ENCODE measurements at places on chromosomes 2 and 18.

DNA sequence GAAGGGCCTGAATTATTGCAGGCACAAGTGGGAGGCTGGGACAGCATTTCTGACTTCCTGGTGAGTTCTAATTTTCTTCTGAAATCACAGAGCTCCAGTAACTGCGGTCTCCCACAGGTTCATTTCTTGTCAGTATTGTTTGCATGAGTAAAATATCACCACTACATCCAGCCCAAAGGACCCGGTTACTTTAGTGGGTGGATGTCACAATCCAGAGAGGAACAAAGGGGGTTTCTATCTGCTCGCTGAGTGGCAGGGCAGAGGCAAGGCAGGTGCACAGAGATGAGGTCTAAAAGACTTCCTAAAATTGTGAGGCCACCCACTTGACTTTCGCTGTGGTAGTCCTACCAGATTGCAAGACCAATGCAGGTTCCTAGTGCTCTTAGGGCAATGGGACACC lies 800.4 kb upstream of the ID2 start:
- DNase-seq, result no peak

GRCh38 chr2:121309801-121310200 lies 24.8 kb upstream of the TFCP2L1 start:
- peak; percentile 81 for DNase-seq

DNA sequence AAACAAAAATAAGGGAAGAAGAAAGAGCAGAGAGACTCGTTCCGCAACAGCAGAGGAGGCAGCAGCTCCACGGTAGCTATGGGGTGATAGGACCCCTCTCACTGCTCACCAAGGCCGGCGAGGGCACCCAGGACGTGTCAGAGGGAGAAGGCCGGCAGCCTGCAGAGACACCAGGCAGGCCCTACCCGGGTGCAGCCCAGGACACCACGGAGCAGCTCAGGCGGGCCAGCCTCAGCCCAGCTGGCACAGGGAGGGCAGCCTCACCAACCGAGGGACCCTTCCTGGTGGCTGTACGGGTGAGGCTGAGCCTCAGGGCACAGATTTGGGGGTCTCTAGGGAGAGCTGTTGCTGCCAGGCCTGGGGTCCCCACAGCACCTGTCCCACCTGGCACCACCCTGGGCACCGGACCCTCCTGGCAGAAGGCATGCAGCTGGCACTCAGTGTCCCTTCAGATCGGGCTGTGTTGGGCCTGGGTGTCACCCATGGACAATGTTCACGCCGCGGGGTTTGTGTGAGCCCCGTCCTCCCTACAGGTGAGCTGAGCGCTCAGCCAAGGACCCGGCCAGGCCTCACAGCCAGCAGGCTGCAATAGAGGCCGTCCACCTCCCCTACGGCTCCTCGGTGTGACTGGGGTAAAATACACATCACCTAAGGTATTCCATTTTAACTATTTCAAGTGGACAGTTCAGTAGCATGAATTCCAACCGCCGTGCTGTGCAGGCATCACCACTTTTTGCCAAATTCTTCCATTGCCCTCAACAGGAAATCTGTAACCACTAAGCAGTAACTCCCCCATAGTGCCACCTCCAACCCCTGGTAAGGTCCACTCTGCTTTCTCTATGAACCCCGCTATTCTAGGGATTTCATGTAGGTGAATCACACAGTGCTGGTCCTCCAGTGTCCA lies 21.6 kb downstream of the KCNG2 start:
- no peak for DNase-seq

- no peak for DNase-seq
Observed at GRCh38 chr2:100944617-100945432, 57.3 kb upstream of the RPL31 start.

DNA sequence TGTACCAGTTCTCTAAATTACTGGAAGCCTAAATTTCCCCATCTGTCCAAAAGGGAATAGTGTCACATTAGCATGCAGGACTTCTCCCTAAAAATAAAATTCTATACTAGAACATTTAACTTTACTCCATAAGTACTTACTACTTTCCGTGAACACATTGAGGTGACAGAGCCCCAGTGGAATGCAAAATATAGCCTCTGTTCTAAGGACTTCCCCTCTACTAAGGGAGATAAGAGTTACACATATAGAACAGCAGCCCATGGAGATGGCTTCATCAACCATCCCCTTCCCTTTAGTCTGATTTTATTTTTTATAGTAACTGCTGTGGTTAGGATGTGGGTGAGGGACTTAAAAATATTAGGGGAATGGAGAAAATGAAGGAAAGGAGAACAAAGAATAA lies 68.9 kb upstream of the STPG4 start:
- DNase-seq, result no peak

DNA sequence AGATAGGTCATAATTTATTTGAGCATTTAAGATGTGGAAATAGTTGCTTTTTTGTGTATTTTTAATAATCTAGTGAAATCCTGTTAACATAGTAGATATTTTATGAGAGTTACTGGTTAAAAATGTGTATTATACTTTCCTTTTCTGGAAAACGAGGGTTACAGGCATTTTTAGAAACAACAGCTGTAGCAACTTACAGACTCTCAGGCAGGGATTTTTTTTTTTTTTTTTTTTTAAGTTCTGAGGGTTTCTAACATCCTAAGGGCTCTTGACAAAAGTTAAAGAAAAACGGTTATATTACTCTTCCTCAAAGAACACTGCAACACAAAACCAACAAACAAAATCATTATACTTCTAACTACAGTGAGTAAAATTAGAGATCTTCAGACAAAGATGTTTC lies 205.9 kb downstream of the ACKR3 start:
- DNase-seq, result no peak

DNA sequence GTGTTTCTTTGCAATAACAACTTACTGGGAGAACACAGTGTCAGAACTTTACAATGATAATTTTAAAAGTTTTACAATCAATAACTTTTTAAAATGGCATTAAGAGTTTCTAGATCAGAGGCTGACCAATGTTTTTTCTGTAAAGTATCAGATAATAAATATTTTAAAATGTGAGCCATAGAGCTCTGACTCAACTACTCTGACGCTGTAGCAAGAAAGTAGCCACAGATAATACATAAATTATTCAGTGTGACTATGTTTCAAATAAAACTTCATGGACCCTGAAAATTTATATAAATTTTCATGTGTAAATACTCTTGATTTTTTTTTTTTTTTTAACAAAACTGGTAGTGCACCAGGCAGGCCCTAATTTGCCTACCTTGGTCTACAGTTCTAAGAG lies 77.4 kb downstream of the CUL3 start:
- no peak for DNase-seq

- DNase-seq, result no peak
Observed at GRCh38 chr18:44687421-44687820, 6.7 kb downstream of the SETBP1 start.

- no peak for DNase-seq
Observed at GRCh38 chr2:63192889-63193774, 142.5 kb downstream of the OTX1 start.

DNA sequence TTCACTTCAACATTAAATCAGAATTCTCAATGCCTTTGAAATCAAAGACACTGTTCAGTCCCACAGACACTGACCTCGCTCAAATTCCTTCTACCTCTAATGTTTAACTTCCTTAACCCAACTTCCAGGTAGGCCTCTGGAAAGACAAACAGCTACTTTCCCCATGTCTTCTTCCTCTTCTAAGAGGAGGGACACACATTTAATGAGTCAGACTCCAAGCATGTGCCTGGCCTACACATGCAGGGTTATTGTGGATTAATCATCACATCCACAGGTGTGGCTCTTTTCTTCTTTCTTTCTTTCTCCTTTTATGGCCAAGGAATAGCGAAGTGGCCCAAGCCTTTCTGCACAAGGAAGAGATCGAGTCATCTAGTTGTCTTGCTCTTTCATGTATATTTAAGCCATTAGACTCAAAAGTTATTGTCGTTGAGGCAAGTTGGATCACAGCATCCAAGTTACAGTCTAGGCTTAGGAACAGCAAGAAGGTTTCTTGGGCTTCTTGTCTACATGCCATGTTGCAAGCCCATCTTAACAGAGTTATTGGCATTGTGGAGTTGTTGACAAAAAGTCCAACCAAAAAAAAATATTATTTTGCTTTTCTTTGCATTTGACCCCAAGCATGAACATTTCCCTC lies 387.8 kb downstream of the IRS1 start:
- DNase-seq, result peak; percentile 57

DNA sequence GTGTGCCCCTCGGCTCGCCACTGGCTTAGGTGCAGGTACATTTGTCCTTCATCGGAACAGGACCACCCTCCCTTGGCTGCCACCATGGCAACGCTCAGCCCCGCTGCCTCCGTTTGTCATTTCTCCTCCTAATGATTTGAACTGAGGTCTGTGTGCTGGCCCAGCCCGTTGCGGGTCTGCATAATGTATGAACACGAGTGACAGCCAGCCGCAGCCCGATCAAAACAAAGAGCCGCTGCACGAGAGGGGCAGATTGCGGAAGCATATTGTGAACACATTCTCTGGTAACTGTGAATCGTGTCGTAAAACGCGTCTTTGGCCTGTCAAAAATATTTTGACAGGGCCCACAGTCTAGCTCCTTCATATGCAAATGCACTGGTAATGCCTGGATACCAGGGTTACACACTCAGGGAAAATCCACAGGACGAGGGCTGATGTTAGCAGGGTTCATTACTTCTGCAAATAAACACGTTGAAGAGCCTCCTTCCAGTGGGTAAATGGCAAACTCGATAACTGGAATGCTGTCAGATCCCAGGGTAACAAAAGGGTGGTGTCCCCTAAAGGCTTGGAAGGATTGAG lies 137.0 kb downstream of the AGAP1 start:
- DNase-seq, result no peak

GRCh38 chr2:26619521-26619951 lies 21.6 kb downstream of the CIB4 start:
- no peak for DNase-seq

DNA sequence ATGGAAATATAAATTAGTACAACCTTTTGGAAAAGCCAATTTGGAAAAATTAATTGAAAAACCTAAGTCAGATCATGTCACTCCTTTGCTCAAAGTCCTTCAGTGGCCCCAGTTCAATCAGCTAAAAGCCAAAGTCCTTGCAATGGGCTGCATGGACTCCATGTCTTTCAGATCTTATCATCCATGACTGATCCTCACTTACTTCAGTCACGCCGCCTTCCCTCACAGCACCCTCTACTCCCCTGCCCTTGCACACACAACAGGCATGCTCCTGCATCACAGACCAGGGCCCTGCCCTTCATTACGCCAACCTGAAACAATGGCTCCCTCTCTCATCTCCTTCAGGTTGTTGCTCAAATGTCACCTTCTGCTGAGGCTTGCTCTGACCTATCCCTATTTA lies 15.6 kb downstream of the KANSL3 start:
- DNase-seq, result no peak

DNA sequence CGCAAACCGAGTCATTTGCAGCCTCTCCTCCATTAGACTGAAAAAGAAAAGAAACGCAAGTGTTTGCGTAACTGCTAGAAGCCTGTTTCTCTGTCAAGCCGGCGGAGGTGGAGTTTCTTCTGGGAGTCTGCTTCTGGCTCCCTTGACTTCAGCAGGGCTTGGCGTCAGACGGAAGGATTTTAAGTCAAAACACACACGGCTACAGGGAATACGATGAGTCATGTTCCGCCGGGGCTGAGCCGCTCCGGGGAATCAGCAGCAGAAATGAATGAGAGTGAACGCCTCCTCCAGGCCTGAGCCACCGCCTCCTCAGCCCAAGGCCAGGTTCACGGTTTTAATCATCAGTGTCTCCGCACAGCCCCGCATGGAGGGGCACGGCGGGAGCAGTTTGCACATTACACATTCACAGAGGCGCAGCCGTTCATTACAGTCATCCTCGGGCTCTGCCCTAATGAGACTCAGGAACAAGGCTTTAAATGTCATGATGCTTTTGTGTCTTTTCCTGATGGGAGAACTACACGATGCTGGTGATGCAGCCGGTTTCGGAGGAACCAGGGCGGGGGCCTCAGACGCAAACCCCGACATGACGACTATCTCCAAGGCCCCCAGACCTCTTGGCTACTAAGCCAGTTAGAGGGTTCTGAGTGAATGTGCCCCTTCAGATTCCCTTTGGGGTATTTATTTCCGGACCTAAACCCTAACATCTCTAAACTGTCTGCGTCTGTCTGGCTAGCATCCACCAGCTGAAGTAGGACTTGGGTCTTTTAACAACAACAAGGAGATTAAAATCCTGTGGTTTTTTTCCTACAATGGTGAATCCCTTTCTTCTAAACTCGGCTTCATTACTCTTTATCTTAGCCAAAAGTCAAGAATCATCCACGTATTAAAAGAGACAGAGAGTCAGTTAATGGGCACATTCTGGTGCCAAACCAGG lies 11.1 kb upstream of the SCG2 start:
- DNase-seq, result peak; percentile 56

DNA sequence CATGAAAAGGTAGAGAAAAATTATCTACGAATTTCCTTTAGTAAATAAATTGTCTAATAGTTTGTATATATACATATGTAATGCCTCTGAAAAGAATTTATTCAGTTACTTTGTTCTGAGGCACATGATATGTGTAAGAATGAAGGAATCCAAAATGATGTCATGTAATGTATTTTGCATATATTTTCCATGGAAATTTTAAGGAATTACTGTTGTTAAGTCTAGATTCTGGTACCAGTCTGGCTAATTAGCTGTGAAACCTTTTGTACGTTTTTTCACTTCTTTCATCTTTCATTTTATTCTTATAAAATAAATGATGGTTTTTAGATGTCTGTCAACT lies 12.3 kb downstream of the YIPF4 start:
- DNase-seq, result no peak

DNA sequence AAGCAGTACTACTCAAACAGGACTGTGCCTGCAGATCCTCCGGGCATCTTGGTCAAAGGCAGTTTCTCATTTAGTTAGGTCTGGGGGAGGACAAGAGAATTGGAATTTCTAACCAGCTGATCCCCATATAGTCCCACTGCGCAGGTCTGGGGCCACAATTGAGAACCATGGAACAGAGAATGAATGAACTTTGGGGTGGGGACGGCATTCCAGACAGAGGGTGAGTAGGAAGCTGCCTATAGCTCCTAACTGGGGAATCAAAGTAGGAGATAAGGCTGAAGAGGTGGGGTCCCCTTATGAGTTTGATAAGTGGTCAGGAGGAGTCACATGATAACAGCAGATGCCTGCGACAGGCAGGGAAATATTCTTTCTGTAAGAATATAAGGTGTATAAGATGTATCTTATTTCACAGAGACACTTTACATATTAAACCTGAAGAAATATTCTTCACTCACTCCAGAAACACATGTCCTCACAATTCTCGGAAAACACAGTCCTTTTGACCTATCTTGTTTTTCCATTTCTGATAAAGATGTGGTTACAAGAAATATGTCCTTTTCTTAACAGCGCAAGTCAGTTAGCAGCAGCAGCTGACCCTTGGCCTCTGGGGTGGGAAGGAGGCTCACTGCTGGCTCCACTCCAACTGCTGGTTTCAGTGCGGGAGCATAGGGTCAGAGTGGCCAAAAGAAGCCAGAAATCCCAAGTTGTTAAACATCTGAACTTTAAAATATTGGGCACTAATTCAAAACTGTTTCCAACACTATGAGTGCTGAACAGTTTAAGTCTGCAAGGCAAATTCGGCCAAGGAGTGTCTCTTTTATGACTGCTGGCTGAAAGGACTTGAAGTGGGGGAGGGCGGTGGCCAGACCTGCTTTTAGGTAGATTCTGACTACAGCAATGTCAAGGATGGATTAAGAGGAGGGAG lies 12.6 kb upstream of the TMEM214 start:
- DNase-seq, result peak; percentile 26

- peak; percentile 8 for DNase-seq
Observed at GRCh38 chr2:66846887-66847286, 412.0 kb downstream of the MEIS1 start.

Measured in SW480 (cell line).